ENCODE measurements at places on chromosomes 6 and 20. TPM values are rescaled to one million over a fixed set of nuclear protein-coding genes. Genes with fewer than 3 reads are reported as not detected.

FAM83B gene
- not detected for total RNA-seq

C4A gene
- total RNA-seq, result 0.83 TPM

CLIC1 gene
- total RNA-seq, result 480 TPM

CHRNA4 gene
- 0.35 TPM for total RNA-seq

ZBTB9 gene
- 11.7 TPM for total RNA-seq

SNX5 gene
- 239 TPM for total RNA-seq

LPIN3 gene
- total RNA-seq, result 13.7 TPM

CD109 gene
- total RNA-seq, result 78.3 TPM

B3GALT4 gene
- total RNA-seq, result 0.95 TPM

CASS4 gene
- 0.12 TPM for total RNA-seq

FAM209A gene
- 0.44 TPM for total RNA-seq

MOCS3 gene
- total RNA-seq, result 6.9 TPM

TFAP2C gene
- 12.2 TPM for total RNA-seq

KIAA1586 gene
- 5.8 TPM for total RNA-seq

ENPP1 gene
- total RNA-seq, result 1.6 TPM

ADGRF4 gene
- 14.2 TPM for total RNA-seq

SERINC1 gene
- 82.7 TPM for total RNA-seq

BACH2 gene
- 1.6 TPM for total RNA-seq

RNF39 gene
- 0.05 TPM for total RNA-seq

ELOVL4 gene
- total RNA-seq, result 1.5 TPM

STK35 gene
- 11.6 TPM for total RNA-seq

PSORS1C2 gene
- total RNA-seq, result not detected

LAMA2 gene
- total RNA-seq, result 0.47 TPM

MEI4 gene
- total RNA-seq, result not detected

HLA-DOA gene
- not detected for total RNA-seq

BANF2 gene
- not detected for total RNA-seq

JPH2 gene
- total RNA-seq, result 6.0 TPM

PRPF6 gene
- total RNA-seq, result 53.7 TPM

BPIFB1 gene
- 0.06 TPM for total RNA-seq
